COLO829 (cell line): ENCODE measurements at places on chromosomes 4 and X.

- no peak for DNase-seq
These were observed 9.3 kb downstream of the DMP1 start for GRCh38 chr4:87659247-87659931.

DNA sequence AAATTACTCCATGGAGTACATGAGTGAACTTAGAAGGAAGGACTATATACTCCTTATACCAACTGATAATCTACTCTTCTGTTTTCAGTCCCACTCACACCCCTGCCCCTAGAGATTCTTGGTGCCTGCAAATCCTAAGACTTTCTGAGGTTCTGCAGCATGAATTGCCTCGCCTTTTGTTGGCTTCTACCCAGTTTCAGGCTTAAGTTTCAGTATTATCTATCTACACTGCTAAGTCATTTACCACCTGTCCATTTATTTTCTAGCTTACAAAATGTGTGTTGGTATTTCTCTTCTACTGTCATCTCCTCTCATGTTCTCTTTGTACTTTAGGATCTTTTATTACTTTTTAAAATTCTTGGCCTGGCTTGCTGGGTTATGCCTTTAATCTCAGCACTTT is 94.4 kb upstream of the AMOT start:
- DNase-seq: no peak

- DNase-seq: no peak
These were observed 250.3 kb downstream of the EPHA5 start for GRCh38 chr4:65420036-65420435.

- no peak for DNase-seq
These were observed 4.7 kb upstream of the LRAT start for GRCh38 chr4:154739111-154739510.

DNA sequence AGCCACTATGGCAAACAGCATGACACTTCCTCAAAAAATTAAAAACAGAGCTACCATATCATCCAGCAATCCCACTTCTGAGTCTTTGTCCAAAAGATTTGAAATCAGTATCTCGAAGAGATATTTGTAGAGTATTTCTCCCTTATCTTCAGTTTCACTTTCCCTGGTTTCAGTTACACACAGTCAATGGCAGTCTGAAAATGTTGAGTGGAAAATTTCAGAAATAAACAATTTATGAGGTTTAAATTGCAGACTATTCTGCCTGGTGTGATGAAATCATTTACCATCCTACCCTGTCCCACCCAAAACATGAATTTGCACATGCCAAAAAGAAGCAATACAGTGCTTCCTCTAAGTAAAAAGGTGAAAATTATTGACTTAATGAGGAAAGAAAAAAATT is 43.9 kb downstream of the NPY2R start:
- no peak for DNase-seq

- DNase-seq: no peak
These were observed 89.8 kb upstream of the PRKG2 start for GRCh38 chr4:81304871-81305270.
